ENCODE measurements at places on chromosomes 7 and 10.

GRCh38 chr7:98981701-98982100 is 103.4 kb downstream of the TRRAP start:
- DNase-seq: no peak

- DNase-seq: no peak
Observed at GRCh38 chr7:106840342-106840741, 24.7 kb upstream of the PIK3CG start.

DNA sequence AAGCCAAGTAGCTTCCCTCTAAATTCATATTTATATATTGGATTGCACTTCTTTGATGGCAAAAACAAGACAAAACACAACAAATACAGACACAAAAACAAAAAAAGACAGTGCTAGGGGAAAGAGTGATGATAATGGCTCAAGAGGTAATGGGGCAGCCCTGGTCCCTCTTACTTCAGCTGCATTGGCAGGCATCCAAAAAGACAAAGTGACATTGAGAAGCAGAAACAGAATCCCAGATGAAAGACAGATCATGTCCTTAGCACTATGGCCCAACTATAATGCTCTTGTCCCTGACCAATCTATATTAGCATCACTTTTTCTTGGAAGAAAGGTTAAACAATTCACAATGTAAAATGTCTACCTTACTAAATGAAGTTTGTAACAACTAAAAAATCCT is 76.2 kb downstream of the GPR85 start:
- DNase-seq: no peak

DNA sequence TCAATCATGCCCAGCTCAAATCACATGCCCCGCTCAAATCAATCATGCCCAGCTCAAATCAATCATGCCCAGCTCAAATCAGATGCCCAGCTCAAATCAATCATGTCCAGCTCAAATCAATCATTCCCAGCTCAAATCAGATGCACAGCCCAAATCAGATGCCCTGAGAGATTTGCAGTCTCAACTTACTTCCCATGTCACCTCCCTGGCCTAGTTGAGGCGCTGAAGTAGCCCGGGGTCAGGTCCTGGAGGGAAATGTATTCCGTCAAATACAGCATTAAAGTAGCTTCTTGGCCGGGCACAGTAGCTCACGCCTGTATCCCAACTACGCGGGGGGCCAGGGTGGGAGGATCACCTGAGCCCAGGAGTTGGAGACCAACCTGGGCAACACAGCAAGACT is 15.7 kb upstream of the PRKAR1B start:
- DNase-seq: no peak

DNA sequence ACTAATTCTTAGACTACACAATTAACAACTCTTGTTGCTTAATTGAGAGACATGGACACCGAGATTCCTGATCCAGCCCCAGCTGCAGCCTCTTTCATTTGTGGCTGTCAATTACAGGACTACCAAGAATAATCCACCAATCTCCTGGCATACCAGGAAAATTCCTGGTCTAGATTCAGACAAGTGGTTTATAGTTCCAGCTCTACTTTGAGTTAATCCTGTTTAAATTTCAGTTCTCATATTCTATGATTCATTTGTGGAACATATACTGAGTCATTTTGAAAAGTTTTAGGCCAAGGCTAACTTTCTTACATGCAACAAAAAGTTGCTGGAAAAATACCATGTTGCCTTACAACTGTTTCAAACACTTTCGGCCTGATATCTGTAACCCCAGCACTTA is 253.5 kb downstream of the MAGI2 start:
- no peak for DNase-seq

DNA sequence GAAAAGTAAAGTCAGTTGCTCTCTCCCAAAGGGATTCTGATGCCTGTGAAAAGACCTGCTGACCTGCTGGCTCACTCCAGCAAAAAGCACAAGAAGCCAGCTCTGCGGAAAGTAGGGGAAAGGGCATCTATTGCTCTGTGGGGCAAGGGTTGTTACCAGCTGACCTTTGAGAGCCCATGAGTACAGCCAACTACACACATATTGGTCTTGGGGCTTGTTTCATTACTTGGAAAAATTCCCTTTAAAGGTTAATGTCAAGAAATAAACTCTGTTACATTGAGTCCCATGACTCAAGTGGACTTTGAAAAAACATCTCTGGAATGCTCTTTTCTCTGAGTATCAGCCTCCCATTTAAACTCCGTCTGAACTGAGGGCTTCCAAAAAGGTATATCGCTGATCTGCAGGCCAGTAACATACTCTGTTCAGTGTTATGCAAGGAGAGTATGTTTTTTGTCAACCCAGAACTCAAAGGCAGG is 53.2 kb downstream of the PANK1 start:
- DNase-seq: no peak

DNA sequence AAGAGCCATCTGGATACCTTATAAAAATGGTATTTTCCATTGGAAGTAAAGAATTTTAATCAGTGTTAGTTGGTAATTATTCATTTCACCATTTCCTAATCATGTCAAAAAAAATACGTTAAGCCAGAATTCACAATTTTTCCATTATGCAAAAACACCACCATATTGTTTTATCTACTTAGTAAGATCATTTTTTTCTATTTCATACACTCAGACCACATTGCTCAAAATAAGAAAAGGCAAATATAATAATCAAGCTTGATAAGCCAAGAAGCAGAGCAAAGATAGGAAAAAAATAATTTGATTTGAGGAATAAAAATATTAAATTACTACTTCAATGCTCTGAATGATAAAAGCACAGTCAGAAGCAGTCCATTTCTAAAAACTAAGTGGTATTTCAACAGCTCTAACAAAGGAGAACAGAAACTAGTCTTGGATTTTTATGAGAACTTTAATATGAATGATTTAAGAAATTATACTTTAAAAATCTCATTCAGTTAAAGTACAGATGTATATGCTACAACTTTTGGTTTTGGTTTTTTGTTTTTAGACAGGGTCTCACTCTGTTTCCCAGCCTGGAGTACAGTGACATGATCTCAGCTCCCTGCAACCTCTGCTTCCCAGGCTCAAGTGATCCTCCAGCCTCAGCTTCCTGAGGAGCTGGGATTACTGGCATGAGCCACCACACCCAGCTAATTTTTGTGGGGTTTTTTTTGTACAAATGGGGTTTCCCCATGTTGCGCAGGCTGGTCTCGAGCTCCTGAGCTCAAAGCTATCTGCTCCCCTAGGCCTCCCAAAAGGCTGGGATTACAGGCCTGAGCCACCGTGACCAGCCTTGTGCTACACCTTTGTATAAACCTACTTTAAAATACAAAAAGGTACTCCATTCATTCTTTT is 46.6 kb downstream of the LRRN3 start:
- DNase-seq: no peak

DNA sequence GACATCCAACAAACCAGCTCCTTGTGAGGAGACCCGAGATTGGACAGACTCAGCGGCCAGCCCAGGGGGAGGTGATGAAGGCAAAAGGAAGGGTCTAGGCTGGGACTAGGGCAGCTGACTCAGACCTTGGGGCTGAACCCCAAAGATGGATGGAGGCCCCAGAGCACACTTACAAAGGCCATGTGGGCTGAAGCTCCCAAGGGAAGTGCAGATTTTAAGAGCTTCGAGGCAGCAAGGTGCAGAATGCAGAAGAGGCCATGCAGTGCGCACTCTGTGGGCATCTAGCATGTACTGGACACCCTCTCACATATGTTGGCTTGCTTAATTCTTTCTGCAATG is 11.8 kb downstream of the WDFY4 start:
- DNase-seq: no peak

- no peak for DNase-seq
Observed at GRCh38 chr10:3622427-3622826, 162.6 kb downstream of the KLF6 start.

DNA sequence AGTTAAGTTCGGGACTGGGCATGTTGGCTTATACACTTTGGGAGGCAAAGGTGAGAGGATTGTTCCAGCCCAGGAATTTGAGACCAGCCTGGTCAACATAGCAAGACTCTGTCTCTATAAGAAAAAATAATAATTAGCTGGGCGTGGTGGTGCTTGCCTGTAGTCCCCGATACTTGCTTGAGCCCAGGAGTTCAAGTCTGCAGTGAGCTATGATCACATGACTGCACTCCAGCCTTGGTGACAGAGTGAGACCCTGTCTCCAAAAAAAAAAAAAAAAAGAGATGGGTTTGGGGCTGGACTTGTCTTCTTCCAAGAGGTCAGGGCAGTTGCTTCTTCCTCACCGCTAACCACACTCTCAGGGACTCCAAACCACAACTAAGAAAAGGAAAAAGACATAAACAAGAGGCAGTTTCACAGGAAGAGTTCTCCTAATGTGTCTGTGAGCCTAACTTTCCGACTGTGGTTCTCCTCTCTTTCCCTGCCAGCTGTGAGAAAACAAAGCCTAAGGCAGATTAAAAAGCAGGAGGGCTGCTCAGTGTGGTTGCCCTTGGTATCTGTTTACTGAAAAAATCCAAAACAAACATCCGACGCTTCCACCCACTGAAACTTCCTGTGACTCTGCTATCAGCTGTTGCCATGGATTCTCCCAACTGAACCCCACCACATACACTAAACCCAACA is 2.4 kb upstream of the SERPINE1 start:
- no peak for DNase-seq

DNA sequence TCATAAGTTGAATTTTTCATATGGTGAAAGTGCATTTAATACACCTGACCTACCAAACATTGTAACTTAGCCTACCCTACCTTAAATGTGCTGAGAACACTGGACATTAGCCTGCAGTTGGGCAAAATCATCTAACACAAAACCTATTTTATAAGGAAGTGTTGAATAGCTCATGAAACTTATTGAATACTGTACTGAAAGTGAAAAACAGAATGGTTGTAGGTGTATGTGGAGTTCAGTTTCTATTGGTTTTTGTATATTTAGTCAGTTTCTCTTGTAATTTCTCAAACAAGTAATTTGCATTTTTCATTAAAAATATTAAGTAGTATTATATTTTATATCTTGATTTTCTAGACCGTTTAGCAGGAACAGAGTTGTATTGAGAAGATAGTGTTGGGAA is 15.3 kb downstream of the CCDC7 start:
- DNase-seq: no peak

DNA sequence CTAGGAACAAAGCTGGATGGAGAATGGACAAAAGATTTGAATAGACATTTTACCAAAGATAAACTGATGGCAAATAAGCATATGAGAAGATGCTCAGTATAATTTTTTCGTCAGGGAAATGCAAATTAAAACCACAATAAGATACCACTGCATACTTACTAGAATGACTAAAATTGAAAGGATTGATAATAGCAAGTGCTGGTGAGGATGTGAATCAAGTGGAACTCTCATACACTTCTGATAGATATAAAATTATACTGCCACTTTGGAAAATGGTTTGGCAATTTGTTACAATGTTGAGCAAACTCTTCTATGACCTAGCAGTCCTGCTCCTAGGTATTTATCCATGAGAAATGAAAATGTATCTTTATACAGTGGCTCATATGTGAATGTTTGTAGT is 83.3 kb downstream of the EXOC6 start:
- DNase-seq: no peak

DNA sequence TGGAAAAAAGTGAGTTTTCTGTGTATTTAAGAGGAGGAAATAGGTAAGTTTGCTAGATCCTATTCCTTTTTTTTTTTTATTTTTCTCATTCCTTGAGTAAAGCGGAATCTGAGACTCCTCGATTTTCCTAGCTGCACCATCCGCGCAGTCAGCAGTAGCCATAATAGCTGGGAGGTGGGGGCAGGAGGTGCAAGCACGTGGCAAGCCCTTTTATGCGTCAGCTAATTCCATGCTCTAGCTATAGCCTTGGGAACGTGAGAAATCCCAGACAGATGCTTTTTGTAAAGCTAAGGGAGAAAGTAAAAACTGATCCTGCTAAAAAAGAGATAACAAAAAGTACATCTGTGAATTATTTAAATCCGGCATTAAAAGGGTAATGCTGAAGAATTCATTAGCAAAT is 33.2 kb upstream of the TPK1 start:
- no peak for DNase-seq

GRCh38 chr10:27100813-27101347 is 586 bp upstream of the ANKRD26 start:
- no peak for DNase-seq

DNA sequence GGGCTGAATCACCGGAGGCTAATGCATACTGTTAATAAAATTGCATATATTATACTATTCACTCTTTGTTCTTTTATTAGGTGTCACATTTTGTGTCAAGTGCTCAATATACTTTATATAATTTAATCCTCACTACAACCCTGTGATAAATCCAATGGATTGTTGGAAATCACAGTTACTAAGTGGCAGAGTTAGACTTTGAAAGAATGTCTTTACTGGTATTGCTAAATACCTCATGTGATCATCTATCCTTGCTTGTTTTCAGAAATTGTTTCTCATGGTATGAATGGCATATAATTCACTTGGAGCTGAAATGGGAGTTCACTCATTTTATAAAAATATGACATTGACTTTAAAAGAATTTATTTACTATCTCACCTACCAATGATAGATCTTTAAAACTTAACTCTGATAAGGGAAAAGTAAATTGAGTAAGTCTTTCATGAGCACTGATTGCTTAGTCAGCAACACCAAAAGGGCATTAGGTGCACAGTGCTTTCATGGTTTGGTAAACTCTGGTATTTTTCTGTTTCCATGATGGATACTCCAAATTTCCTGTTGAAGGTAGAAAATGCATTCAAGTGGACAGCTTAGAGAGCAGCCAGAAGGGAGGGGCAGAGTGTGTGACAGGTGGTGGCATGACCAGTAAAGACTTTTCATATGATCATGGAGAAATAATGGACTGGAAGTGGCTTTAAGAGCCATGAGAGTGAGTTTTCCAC is 22.6 kb downstream of the ENKUR start:
- no peak for DNase-seq

DNA sequence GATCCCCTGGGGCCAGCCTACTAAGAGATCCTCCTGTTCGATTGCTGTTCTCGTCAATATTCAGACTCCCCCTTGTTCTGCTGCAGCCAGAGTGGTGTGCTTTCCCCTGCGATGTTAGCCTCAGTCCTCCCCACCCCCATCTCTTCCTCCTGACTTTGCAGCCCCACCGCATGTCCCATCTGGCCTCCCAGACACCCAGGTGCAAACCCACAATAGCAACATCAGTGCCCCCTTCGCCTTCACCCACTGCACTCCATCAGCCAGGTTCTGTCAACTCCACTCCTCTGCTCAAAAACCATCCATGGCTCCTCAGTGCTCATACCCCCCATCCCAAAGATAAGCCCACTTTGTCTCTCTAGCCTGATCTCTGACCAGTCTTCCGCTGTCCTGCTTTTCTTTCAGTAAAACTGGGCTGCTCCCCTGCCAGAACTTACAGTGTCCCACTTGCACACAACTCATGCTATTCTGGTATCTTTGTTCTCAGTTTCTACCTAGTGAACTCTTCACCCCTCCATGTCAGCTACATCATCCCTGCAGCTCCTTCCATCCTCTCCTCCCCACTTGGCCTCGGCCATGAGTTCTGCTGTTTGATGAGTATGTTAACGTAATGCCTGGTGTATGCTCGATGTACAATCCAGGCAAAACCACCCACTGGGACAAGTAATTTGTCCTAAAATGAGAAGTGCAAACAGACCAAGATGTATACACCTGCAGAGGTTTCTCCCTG is 26.6 kb downstream of the COL13A1 start:
- no peak for DNase-seq

- DNase-seq: no peak
Observed at GRCh38 chr10:114027041-114027394, 16.6 kb upstream of the ADRB1 start.
